ENCODE measurements at places on chromosomes 6 and 20. TPM values are rescaled to one million over a fixed set of nuclear protein-coding genes. Genes with fewer than 3 reads are reported as not detected.

DNA sequence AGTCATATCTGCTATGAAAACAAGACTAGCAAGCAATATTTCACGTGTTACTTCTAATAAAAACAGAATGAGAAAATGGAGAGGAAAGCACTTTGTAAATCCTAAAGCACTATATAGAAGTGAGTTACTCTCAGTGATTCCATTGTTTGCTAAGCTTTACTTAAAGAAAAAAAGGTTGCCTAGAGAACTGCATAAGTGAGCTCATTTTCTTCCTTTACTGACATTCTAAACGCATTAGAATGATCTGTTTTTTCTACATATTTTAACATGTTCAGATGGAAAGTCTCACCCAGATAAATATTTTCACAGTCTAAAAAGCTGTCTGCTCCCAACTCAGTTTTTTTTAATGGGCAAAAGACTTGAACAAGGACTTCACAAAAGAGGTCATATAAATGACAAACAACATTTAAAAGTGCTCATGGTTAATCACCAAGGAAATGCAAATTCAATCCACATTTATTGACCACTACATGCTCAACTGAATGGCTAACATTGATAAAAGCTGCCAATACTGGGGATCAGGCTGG lies 52.9 kb upstream of the AKAP12 start:
- DNase-seq: no peak

DNA sequence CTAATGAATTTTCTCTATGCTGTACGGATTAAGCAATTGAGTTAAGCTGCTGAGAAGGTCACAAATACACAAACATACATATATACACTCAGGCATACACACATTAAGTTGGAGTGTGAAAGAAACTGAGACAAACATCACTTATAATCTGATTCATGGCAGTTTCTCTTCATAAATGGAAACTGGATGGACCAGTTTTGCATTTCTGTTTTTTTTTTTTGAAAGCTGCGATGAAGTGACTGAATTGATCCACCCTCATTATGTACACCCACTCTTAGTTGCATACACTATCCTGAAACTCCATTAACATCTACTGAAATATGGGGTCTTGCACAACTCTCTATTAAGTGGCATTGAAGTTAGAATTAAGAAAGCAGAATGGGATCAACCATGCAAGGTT lies 32.9 kb upstream of the TENT5A start:
- no peak for DNase-seq

- peak; percentile 52 for DNase-seq
Measured at GRCh38 chr6:167130008-167130677, 7.2 kb downstream of the CCR6 start.

GRCh38 chr6:99349171-99350141 lies at the start of gene FAXC:
Gene FAXC (minus strand): TSS chr6:99349674. CDS start chr6:99349372, 302 bp downstream.
- no peak for DNase-seq

DNA sequence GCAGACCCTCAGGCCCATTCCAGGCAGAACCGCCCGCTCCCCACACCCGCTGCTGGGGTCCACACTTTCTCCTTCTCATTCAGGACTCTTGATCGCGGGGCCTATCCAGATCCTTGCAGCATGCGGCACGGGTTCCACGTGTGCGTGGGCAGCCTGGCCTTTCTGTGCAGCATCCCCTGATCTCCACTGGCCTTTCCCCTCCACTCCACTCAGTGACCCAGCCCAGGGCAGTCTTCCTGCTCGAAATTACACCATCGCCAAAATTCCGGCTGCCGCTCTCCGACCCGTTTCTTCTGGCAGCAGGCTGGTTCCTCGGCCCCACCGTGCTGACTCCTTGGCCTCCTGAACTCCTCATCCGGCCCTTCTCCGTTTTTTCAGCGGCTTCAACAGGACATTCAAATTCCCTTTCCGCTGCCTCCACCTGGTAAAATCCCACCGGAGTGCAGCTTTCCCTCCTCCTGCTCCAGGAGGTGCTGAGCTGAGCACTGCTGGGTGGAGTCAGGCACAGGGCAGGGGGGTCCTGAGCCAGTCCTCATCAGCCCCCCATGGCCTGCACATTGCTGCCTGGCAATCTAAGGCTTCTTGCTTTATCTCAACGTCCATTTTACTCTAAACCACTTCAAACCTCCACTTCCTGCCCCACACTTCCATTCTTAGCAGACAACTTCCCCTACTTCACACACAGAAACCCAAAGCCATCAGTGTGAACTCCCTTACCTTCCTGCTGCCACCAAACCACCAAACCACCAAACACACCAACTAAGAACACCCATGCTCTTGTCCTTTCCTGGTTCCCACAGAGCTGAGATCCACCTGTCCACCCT lies 9.0 kb downstream of the SFT2D1 start:
- peak; percentile 33 for DNase-seq

DNA sequence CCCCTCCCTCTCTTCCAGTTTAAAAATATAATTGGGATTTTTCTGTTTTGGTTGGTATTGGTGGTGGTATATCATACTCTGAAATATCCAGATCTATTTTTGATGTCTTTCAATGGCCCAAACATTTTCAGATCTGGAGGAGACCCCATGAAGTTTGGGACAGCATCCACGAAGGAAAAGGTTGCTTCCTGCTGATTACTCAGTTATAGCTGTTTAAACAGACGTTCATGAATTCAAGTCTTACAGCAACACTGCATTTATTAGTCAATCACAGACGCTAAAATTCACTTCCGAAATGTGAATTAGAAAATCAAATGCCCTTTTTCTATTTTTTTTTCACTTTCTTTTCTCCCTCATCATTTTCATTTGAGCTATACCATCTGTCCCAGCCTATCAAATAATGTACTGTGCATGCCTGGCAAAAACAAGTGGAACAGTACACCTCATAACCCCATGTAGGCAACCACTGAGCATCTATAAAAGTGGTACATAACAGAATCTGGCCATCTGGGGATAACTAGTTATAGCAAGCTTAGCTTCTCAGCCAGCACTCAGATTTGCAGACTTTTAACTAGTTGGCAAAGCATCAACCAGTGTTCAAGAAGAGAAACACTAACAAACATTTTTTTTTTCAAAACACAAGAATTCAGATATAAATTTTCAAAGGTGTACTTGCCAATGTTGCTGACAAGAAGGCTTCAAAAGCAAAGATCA lies 124.5 kb downstream of the HIVEP2 start:
- no peak for DNase-seq

DNA sequence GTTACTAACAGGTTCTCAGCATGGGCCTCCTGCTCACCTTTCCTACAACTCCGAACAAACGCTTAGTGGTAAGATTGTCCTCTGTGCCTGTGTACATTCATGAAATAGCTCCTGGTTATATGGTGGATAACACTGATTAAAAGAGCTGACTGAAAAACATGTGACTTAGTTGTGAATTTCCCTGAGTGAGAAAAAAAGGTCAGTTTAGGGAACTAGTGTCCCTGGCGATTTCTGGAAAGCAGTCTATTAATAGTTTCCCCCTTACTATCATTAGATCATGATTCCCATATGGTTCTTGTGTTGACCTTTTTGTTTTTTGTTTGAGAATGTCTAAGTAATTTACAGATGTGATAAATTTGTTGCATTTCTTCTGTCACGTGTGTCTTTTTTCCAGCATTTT lies 15.6 kb downstream of the SNRPC start:
- no peak for DNase-seq

GRCh38 chr6:3751077-3751729 lies at the start of gene PXDC1:
Gene PXDC1 (minus strand): TSS chr6:3751713. CDS start chr6:3751531, 182 bp downstream.
- peak; percentile 68 for DNase-seq

DNA sequence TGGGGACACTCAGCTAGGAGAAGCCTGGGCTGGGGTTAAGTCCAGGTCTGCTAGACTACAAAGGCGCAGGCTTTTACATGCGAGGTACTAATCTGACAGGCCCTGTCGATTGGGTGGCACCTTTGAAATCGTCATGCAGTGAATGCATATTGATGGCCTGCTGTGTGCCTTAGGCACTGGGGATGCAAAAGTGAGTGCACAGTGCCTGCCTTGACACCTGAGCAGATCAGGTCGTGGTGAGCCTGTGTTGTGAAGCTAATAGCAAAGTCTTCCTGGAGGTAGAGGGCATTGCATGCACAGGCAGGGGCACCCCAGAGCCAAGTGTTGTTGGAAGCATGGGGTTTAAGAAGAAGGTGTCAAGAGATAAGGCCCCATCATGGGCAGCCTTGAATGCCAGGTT lies 16.9 kb downstream of the LRRC1 start:
- DNase-seq: no peak

GRCh38 chr6:110613356-110613755 lies 136.9 kb upstream of the SLC22A16 start:
- no peak for DNase-seq

DNA sequence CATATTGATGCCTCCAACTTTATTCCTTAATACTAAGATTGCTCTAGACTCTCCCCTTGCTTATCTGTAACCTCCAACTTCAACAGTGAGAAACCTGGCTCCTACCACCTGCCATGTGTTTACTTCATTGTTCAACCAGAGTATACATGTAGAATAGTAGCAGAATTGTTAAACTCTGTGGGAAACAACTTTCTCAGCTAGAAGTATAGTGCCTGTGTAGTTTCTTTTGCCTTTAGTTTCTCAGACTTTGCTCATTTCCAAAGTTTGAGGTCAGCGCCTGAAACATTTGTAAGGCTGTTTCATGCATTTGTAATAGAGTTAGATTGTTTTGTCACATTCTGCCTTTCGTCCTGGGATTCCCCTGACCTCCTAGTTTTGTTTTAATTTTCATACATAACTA lies 34.9 kb upstream of the HECA start:
- DNase-seq: no peak

DNA sequence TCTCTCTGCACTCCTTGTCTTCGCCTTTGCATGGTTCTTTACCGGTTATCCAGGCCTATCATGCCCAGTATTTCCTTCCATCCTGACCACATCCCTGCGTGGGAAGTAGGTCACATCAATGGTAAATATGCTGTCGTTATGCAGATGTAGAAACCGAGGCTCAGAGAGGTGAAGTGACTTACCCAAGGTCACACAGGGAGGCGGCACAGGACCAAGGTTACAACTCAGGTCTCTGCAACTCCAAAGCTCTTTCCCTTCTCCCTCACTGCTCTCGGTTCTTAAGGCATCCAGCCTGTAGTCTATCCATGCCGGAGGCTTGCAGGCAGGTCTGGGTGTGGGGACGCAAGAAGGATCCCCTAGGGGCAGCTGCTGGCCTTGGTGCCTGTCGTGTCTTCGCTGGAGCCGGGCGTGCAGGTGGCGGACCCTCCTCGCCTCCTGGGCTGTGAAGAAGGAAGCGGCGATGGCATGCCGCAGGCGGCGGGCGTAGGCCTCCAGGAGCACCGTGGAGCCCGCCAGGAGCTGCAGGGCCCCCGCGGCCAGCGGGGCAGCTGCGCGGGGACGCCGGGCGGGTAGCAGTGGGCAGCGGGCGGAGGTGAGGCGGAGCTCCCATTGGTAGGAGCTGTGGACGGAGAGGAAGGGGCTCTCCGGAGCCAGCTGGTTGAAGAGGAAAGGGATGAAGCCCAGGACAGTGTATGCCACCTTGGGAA lies 9.1 kb downstream of the OCSTAMP start:
- DNase-seq: no peak

GRCh38 chr6:78530208-78530607 lies 337.1 kb upstream of the IRAK1BP1 start:
- DNase-seq: no peak

DNA sequence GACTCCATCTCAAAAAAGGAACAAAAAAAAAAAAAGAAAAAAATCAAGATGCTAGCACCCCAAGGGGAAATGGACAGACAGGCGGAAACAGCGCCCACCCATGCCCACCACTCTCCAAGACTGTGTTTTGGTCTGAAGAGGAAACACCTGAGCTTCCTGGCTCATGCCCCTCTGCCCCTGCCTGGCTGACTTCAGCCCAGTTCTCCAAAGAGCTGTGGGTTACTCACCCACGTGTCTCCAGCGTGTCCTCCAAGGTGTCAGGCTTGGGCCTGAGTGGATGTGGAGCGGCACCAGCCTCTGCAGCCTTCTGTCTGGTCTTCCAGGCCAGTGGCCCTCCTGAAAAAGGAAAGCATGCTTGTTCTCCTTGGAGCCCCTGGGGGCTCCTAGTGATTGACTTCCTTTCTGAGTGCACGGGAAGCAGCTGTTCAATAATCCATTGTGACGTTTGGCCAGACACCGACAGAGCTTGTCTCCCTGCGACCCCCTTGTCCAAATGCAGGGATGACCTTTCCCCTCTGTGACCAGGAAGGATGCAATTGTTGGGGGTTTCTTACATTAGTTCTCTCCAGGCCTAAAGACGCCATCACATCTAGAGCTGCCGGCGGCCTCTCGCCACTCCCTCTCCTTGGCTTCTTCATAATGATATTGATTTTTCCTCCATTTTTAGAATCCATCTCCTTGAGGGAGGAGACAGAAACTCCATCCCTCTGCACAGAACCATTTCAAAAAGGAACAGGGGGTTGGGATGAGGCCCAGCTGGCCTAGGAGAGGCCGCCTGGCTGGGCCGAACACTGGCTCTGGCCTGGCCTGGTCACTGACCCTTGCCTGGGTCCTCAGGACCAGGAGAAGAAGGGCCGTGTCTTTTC lies 58.4 kb downstream of the ADNP start:
- no peak for DNase-seq

DNA sequence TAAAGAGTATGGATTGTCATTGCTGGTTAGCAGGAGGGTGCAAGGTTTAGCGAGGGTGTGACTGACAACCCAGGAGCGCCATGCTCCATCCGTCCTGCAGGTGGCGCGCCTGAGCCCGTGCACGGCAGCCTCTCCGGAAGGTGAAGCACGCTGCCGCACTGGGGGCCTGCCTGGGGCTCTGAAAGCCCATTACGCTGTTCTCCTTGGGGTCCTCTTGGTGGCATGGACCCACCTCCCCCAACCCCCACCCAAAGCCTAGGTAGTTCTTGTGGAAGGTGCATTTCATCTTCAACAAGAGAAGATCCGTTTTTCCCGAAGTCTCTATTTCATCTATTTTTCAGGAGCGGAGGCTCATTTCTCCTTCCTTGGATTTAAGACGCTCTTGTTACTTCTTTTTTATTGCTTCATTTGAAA lies 197.4 kb upstream of the KCNG1 start:
- peak; percentile 64 for DNase-seq

GRCh38 chr6:156699017-156699421 lies 78.2 kb upstream of the ARID1B start:
- DNase-seq: no peak

DNA sequence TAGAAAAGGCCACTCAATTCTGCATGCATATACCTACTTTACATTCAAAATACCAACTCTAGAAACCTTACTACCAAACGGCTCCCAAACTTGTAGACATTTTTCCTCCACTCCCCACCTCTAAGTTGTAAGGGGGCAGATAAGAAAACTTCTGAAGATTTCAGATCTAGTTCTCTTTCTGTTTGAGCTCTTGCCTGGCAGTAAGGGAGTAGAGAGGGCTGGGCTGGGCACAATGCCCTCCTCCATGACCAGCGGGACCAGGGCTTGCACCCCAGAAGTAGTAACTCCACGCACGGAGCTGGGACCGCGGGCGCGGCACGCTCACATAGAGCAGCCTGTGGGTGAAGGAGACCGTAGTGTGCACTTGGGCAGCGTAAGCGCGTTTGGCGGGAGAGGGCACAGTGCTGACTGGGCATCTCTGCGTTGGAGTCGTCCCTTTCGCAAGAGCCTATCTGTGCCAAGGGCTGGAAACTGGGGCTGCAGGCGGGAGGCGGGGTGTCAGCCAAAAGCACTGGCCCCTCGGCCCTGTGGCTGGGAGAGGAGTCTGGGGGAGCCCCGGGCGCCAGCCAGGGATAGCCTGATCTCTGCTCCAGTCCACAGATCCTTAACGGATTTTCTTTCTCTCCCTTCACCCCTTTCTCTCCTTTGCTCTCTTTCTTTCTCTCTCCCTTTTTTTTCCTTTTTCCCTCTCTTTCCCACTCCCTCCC lies 32.4 kb downstream of the PHACTR1 start:
- DNase-seq: no peak

The SNAI1 gene
- total RNA-seq: 2.4 TPM

The FNDC11 gene
- total RNA-seq: 0.25 TPM

The C20orf204 gene
- total RNA-seq: 5.3 TPM
